ENCODE measurements at places on chromosomes 13 and 19. TPM values are rescaled to one million over a fixed set of nuclear protein-coding genes. Genes with fewer than 3 reads are reported as not detected.

The PCP2 gene
- 1.0 TPM for total RNA-seq

The ACTN4 gene
- 1,066 TPM for total RNA-seq

The S1PR2 gene
- 7.3 TPM for total RNA-seq

The ZNF460 gene
- total RNA-seq: 84.0 TPM

GRCh38 chr19:47231215-47232054 lies 436 bp upstream of the BBC3 start:
- peak overlapping the region; percentile 99 for H3K4me3 ChIP-seq
- H3K27me3 ChIP-seq: no peaks in the 10 kb centered on the region
- H3K4me1 ChIP-seq: peaks cover 49% of the 10 kb centered on the region
- H3K27ac ChIP-seq: 0 out of 2 replicates have a peak overlapping the region, but pooled peaks have one; percentile 68
- peak; percentile 64 for DNase-seq

DNA sequence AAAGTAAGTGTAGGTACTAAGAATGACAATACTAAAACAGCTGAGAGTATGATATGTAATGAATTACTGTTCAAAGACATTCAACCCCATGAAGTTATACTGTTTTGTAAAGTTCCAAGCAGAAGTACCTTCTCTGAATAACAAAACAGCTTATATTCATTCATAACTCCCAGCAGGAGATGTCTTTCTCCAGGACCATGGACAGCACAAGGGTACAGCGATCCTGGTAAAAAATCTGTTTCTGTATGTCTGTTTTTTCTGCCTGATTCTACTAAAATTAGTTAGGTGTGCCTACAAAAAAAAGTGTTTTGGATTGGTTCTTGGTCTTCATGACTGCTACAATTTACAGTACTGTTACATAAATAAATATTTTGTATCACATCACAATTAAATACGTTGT lies 172.5 kb upstream of the SLITRK5 start:
- H3K4me3 ChIP-seq: no peak overlapping the region
- no peaks in the 10 kb centered on the region for H3K36me3 ChIP-seq
- H3K27ac ChIP-seq: no peak overlapping the region
- no peaks in the 10 kb centered on the region for H3K4me1 ChIP-seq

GRCh38 chr19:45558399-45558878 lies 26.2 kb downstream of the OPA3 start:
- H3K4me3 ChIP-seq: no peak overlapping the region
- H3K27me3 ChIP-seq: no peaks in the 10 kb centered on the region

GRCh38 chr19:41944336-41944735 lies 14.8 kb downstream of the RABAC1 start:
- H3K36me3 ChIP-seq: no peaks in the 10 kb centered on the region
- H3K27me3 ChIP-seq: peaks cover 5% of the 10 kb centered on the region

DNA sequence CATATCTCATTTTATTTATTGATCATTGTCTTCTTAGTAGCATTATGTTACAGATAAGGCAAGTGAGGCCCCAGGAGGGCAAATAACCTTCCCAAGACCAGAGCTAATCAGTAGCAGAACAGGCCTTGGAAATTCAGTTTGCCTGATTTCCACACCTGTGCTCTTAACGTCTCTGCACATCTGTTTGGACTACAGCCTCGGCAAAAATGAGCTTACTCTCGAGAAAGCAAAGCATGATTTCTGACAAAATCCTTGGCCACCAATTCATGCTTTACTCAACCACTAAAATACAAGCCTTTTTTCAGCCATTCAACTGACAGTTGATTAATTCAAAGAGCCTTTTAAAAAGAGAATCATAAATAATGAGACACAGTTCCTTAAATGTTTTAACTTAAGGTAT lies 309.3 kb upstream of the HTR2A start:
- H3K4me1 ChIP-seq: no peaks in the 10 kb centered on the region
- no peak for DNase-seq
- H3K4me3 ChIP-seq: no peak overlapping the region
- no peaks in the 10 kb centered on the region for H3K36me3 ChIP-seq

GRCh38 chr13:113052971-113053370 lies 52.6 kb upstream of the F7 start:
- no peaks in the 10 kb centered on the region for H3K27me3 ChIP-seq
- no peak overlapping the region for H3K27ac ChIP-seq
- no peak for DNase-seq
- peaks cover 14% of the 10 kb centered on the region for H3K4me1 ChIP-seq
- no peaks in the 10 kb centered on the region for H3K36me3 ChIP-seq

- H3K27me3 ChIP-seq: no peaks in the 10 kb centered on the region
- no peak overlapping the region for H3K27ac ChIP-seq
- no peak for DNase-seq
- H3K36me3 ChIP-seq: no peaks in the 10 kb centered on the region
- peaks cover 22% of the 10 kb centered on the region for H3K4me1 ChIP-seq
- no peak overlapping the region for H3K4me3 ChIP-seq
Measured at GRCh38 chr13:113999618-113999910, 25.7 kb upstream of the C13orf46 start.

DNA sequence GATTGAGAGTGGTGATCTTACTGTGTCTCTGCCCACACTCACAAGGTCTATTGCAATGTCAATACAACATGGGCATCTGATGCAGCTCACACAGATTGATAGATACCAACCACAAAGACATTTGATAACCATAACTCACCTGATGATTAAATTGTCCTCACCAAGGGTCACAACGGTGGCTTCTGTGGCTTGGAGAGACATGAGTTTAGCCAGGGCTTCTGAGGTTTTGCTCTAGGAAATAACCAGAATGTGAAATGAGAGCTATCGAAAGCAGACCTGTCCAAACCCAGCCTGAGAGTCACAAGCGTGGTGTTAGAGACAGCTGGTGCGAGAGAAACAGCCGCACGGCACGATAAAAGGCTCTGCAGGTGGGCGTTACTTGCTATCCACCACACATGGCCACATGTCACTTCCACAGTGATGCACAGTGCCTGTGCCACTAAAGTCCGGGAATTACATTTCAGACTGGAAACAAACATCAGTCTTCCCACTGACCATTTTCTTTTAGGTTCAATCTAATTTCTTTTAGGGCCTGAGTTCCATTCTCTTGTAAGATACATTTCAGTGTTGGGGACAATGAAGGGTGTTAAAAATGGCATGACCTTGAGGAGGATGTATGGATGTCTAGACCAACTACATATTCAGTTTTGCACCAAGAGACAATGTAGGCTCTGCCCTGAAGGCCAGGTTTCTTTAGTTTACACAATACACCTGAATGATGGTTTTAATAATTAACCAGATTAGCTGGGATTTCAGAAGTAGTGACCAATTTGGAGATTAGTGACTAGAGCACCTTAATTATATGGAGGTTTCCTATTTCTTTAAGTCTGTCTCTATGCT lies 53.7 kb downstream of the ATP7B start:
- H3K27me3 ChIP-seq: no peaks in the 10 kb centered on the region
- H3K36me3 ChIP-seq: no peaks in the 10 kb centered on the region
- DNase-seq: no peak

GRCh38 chr19:30792561-30793505 lies 420.6 kb downstream of the ZNF536 start:
- peaks cover 16% of the 10 kb centered on the region for H3K27me3 ChIP-seq
- H3K4me1 ChIP-seq: no peaks in the 10 kb centered on the region
- H3K27ac ChIP-seq: no peak overlapping the region
